ENCODE measurements at places on chromosomes 3 and 15. TPM values are rescaled to one million over a fixed set of nuclear protein-coding genes. Genes with fewer than 3 reads are reported as not detected.

TM4SF1 gene
- 0.79 TPM for total RNA-seq

SOX2 gene
- total RNA-seq, result 0.18 TPM

PXYLP1 gene
- total RNA-seq, result 12.5 TPM

TARS3 gene
- total RNA-seq, result 25.6 TPM

ISLR gene
- total RNA-seq, result not detected

GP5 gene
- total RNA-seq, result 8.4 TPM

SPINK8 gene
- not detected for total RNA-seq

DYNLT2B gene
- total RNA-seq, result 8.5 TPM

BFSP2 gene
- 0.98 TPM for total RNA-seq

OCA2 gene
- not detected for total RNA-seq

SAMMSON gene
- not detected for total RNA-seq

RTP1 gene
- not detected for total RNA-seq

SLC28A1 gene
- not detected for total RNA-seq

EFHB gene
- not detected for total RNA-seq

ANAPC13 gene
- 22.6 TPM for total RNA-seq

COLQ gene
- total RNA-seq, result 11.4 TPM

GRAMD2A gene
- not detected for total RNA-seq

LDHAL6B gene
- total RNA-seq, result not detected

ZBBX gene
- not detected for total RNA-seq

KCTD6 gene
- total RNA-seq, result 9.3 TPM

GABRG3 gene
- total RNA-seq, result not detected

CNTN3 gene
- not detected for total RNA-seq

CRBN gene
- total RNA-seq, result 117 TPM

EFL1 gene
- 16.5 TPM for total RNA-seq

SIDT1 gene
- 75.5 TPM for total RNA-seq

CELSR3 gene
- 5.9 TPM for total RNA-seq

LRRC2 gene
- total RNA-seq, result 1.3 TPM

C3orf49 gene
- total RNA-seq, result not detected

CTDSPL gene
- 2.2 TPM for total RNA-seq

LRRC28 gene
- 14.2 TPM for total RNA-seq

C2CD4A gene
- not detected for total RNA-seq

FMN1 gene
- 15.7 TPM for total RNA-seq

ATP13A5 gene
- total RNA-seq, result not detected

PRSS50 gene
- not detected for total RNA-seq

RETNLB gene
- not detected for total RNA-seq

FBLN2 gene
- 2.8 TPM for total RNA-seq

FETUB gene
- total RNA-seq, result not detected

ST8SIA2 gene
- total RNA-seq, result not detected

CHRNA5 gene
- 1.1 TPM for total RNA-seq

TTC23 gene
- 1.3 TPM for total RNA-seq

TYRO3 gene
- 0.62 TPM for total RNA-seq

SCAANT1 gene
- not detected for total RNA-seq

UTS2B gene
- not detected for total RNA-seq

ADAMTS7 gene
- total RNA-seq, result 2.3 TPM

CYP1A2 gene
- total RNA-seq, result not detected

RGMA gene
- 0.44 TPM for total RNA-seq

RASGRP1 gene
- total RNA-seq, result 148 TPM

DUOX1 gene
- 0.33 TPM for total RNA-seq

CEP63 gene
- total RNA-seq, result 26.1 TPM

ECE2 gene
- total RNA-seq, result not detected
